ENCODE measurements at places on chromosomes 2 and 18. TPM values are rescaled to one million over a fixed set of nuclear protein-coding genes. Genes with fewer than 3 reads are reported as not detected.
A peak's percentile ranks its signal among the peaks of the same experiment; 100 is the strongest.

SLC40A1 gene
- total RNA-seq = 208 TPM

PDCD1 gene
- total RNA-seq = 2.7 TPM

C2orf92 gene
- 5.3 TPM for total RNA-seq

OSBPL6 gene
- total RNA-seq = 14.9 TPM

TSHZ1 gene
- total RNA-seq = 12.4 TPM

B3GNT2 gene
- total RNA-seq = 5.8 TPM

PTPN4 gene
- total RNA-seq = 42.5 TPM

SPAG16 gene
- total RNA-seq = 5.5 TPM

GRCh38 chr2:16102976-16103380, 162.6 kb downstream of the MYCN start:
- DNase-seq = peak; percentile 81
- H3K36me3 ChIP-seq = no peaks in the 10 kb centered on the region
- no peaks in the 10 kb centered on the region for H3K27me3 ChIP-seq
- H3K4me3 ChIP-seq = peak overlapping the region; percentile 30
- H3K4me1 ChIP-seq = peaks cover 6% of the 10 kb centered on the region

- no peak overlapping the region for H3K27ac ChIP-seq
- H3K4me1 ChIP-seq = no peaks in the 10 kb centered on the region
- H3K27me3 ChIP-seq = no peaks in the 10 kb centered on the region
Observed at GRCh38 chr2:163604941-163605555, 130.8 kb downstream of the FIGN start.

DNA sequence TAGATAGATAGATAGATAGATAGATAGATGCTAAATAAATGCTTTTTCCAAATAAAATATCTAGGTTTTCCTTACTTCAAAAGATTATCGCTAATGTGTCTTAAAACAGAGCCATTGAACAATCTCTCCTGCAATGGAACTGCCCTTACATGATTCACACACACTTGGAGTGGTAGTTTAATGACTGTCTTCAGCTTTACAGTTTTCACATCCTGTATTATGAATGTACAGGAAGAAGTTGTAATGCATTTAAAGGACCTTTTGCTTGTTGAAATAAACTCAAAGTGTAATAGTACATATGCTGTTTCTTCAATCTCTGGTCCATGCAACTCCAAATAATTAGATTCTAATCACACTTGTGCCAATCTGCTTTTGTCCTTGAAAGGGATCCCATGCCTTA, 797.6 kb upstream of the CDH2 start:
- no peaks in the 10 kb centered on the region for H3K4me1 ChIP-seq
- no peaks in the 10 kb centered on the region for H3K27me3 ChIP-seq
- no peaks in the 10 kb centered on the region for H3K36me3 ChIP-seq
- no peak overlapping the region for H3K27ac ChIP-seq
- H3K4me3 ChIP-seq = no peak overlapping the region

DNA sequence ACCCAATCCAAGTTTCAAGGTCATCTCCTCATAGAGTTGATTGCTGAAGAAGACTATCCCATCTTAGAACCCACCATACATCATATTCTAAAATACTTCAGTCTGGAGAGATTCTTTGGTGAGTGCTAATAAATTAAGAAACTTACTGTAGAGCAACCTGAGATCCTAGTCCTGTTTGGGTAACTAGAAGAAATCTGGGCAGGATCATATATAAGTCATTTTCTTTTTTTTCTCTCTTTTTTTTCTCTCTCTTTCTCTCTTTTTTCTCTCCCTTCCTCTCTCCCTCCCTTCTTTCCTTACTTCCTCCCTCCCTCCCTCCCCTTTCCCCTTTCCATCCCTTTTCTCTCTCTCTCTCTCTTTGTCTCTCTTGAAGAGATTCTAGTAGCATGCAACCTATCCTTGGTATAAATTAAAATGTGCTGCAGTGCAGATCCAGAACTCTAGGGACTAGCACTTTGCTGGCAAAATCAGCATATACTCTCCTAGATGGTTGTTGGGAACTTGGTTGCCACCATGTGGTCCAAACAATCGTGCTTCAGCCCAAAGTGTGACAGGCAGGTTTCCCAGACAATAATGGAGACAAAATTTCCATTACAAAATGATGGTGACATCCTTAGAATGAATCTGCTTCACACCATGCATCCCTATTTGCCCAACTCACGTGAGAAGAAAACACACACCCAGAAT, 399.4 kb upstream of the CELF4 start:
- no peak for DNase-seq
- H3K36me3 ChIP-seq = no peaks in the 10 kb centered on the region
- H3K27ac ChIP-seq = no peak overlapping the region
- H3K4me1 ChIP-seq = no peaks in the 10 kb centered on the region

DNA sequence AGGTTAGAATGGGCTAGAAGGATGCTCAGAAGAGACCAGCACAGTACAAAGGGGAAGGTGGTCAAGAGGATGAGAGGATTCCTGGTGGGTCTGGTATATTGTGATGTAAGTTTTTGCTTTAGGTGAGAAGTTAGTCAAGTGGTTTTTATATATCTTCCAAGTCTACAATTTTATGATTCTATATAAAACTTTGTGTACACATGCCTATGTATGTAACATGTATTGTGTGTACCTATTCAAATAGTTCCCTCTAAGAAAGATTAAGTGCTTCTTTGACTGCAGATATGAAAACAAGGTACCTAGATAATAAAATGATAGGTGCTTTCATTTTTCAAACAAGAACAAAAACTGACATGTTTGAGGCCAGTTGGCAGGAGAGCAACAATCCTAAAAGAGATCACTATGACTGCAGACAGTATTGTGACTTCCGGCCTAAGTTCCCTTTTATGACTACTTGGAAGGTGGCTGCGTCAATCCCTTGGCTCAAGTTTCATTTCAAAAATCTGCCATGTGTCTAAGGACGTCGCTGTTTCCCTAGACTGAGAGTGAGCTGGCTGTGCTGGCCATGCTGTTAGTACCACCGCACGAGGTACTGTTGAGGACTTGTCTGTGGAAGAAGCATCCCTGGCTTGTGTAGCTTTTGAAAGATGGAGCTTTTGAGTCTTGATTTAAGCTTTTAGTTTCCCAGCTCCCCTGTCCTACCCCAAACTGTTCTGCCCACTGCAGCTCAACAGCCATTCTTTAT, 123.1 kb downstream of the PRPF40A start:
- H3K27me3 ChIP-seq = no peaks in the 10 kb centered on the region
- H3K36me3 ChIP-seq = no peaks in the 10 kb centered on the region
- H3K4me1 ChIP-seq = no peaks in the 10 kb centered on the region
- no peak overlapping the region for H3K27ac ChIP-seq

DNA sequence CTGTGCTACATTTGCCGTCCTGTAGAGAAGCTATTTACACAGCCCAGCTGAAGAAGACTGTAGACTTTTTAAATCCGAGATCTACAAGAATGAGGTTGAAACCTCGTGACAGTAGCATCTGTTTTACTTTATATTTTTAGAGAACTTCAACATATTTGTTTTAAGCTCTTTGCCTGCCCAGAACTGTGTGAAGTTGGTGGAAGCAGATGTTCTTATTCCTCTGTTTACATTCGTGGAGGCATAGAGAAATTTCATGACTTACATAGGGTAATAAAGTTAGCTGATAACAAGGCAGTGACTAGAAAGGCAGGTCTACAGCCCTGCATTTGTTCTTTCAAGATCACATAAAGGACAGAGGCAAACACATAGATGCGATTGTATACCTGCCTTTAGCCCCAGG, 47.0 kb upstream of the MAP3K20 start:
- H3K27ac ChIP-seq = no peak overlapping the region
- H3K36me3 ChIP-seq = no peaks in the 10 kb centered on the region
- no peak overlapping the region for H3K4me3 ChIP-seq
- DNase-seq = no peak

DNA sequence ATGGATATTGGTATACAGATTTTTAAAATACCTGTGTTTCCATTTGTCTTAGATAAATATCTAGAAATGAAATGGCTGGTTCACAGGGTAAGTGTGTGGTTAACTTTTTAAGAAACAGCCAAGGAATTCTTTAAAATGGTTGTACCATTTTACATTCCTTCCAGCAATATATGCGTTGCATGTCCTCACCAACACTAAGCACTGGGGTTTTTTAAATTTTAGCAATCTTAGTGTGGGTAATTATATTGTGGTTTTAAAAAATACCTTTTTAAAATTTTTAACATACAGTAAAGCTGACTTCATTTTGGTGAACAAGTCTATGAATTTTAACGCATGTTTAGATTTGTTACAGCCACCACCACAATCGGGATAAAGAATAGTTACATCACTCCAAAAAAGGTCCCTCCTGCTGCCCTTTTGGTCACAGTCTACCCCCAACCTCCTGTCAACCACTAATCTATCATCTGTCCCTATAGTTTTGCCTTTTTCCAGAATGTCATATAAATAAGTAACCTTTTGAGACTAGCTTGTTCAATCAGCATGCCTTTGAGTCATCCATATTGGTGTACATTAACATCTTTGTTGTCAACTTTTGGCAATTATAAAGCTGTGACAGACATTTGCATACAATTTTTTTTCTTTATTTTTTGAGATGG, 128.1 kb upstream of the MSTN start:
- H3K27ac ChIP-seq = no peak overlapping the region
- DNase-seq = no peak
- peaks cover 11% of the 10 kb centered on the region for H3K4me1 ChIP-seq
- no peaks in the 10 kb centered on the region for H3K27me3 ChIP-seq

- no peak for DNase-seq
- H3K4me1 ChIP-seq = no peaks in the 10 kb centered on the region
- no peaks in the 10 kb centered on the region for H3K36me3 ChIP-seq
Observed at GRCh38 chr2:37610638-37611289, 60.7 kb downstream of the CDC42EP3 start.

DNA sequence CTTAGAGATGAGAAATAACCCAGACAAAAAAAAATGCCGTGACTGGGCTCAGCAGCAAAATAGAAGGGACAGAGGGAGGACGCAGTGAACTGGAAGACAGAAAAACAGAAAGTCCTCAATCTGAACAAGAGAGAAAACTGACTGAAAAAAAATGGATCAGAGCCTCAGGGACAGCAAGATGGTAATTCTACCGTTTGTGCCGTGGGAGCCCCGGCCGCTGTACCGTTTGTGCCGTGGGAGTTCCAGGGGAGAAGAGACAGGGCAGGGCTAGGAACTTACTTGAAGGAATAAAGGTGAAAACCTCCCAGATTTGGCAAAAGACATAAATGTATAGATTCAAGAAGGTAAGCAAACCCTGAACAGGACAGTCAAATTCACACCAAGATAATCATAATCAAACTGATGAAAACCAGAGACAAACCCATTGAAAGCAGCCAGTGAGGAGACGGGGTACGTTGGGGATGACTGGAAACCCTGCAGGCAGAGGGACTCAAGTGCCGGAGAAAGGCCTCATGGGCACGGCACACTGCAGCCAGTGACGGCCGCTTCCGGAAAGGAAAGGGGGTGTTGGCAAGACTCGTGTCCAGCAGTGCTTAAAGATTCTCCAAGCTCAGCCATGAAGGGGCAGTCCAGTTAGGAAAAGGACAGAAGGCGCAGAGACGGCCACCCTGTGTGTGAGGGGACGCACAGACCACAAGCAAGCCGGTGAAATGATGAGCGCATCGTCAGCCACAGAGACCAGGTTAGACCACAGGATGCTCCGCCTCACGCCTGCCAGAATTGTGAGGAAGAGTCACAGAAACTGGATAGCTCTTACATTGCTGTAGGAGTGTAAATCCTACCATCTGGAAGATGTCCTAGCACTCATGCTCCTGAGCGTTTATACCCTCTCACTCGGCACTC, 40.0 kb upstream of the NFATC1 start:
- no peak overlapping the region for H3K4me3 ChIP-seq
- H3K27ac ChIP-seq = no peak overlapping the region
- H3K27me3 ChIP-seq = no peaks in the 10 kb centered on the region
- H3K4me1 ChIP-seq = no peaks in the 10 kb centered on the region

DNA sequence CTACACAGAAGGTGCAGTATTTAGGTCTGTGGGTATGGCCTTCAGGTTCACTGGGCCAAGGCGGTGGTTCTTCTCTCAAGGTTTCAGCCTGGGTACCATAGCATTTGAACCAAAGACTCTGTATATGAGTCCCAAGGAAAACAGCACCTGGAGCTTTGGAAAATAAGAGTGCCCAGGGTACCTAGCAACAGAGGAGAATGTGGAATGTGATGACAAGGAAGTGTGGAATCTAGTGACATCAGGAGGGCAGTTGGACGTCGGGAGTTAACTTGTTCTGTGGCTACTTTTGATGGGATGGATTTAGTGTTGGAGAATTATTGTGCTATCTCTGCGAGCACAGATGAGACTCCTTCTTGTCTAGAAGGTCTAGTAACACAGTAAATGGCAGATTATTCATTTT, 201.2 kb downstream of the NOL4 start:
- no peak for DNase-seq
- no peak overlapping the region for H3K27ac ChIP-seq
- no peaks in the 10 kb centered on the region for H3K4me1 ChIP-seq
- no peaks in the 10 kb centered on the region for H3K36me3 ChIP-seq
- H3K27me3 ChIP-seq = no peaks in the 10 kb centered on the region

GRCh38 chr2:54608224-54608623, 115.2 kb upstream of the EML6 start:
- no peak overlapping the region for H3K4me3 ChIP-seq
- peaks cover 30% of the 10 kb centered on the region for H3K4me1 ChIP-seq
- H3K27me3 ChIP-seq = no peaks in the 10 kb centered on the region
- no peak overlapping the region for H3K27ac ChIP-seq

- no peak for DNase-seq
- H3K36me3 ChIP-seq = no peaks in the 10 kb centered on the region
- H3K27ac ChIP-seq = no peak overlapping the region
- H3K4me1 ChIP-seq = no peaks in the 10 kb centered on the region
- no peaks in the 10 kb centered on the region for H3K27me3 ChIP-seq
Observed at GRCh38 chr2:148909114-148909513, 34.1 kb downstream of the KIF5C start.

DNA sequence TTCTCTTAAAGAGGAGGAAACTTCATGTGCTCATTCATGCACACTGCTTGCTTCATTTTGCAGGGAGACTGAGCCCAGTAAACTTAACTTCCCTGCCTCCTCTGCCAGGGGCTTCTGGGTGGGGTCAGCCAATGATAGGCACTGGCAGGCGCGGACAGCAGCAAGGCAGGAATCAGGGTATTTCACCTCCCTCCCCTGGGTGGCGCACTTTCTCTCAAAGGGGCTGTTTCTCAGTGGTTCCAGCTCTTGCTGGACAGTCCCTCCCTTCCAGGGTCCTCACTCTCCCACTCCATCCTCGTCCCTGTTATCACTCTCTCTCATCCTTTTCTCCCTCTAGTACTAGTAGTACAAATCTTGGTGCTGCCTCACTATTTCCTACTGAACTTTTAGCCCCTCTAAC, 320.5 kb upstream of the ZNF521 start:
- no peak for DNase-seq
- H3K4me1 ChIP-seq = no peaks in the 10 kb centered on the region
- no peaks in the 10 kb centered on the region for H3K27me3 ChIP-seq
- H3K27ac ChIP-seq = no peak overlapping the region

DNA sequence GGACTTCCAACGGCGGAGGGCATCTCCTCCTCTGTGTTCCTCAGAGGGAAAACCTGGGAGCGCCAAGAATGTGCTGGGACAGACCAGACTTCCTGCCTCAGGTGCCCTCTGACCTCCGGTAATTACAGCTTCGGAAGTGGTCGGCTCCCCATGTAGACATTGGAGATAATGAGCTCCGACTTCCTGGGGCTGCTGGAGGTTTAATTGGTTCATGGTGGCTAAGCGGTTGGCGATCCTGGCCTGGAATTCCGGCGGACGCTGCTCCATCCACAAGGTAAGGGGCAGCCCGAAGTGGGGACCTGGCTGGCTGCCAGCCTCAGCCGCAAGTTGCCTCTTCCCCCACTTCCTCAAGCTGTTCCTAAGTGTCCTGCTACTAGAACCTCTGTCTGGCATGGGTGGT, 83.2 kb upstream of the EPC2 start:
- no peak overlapping the region for H3K4me3 ChIP-seq
- H3K27ac ChIP-seq = no peak overlapping the region
- no peaks in the 10 kb centered on the region for H3K36me3 ChIP-seq
- no peaks in the 10 kb centered on the region for H3K4me1 ChIP-seq
- no peak for DNase-seq

Data from Peyer's patch (tissue), 4 donors.